ENCODE measurements at places on chromosomes 4 and X.
A peak's percentile ranks its signal among the peaks of the same experiment; 100 is the strongest.

- no peak for DNase-seq
Observed at GRCh38 chr4:25330905-25331808, 18.6 kb downstream of the ZCCHC4 start.

- DNase-seq, result no peak
Observed at GRCh38 chrX:19863212-19863856, 24.1 kb downstream of the SH3KBP1 start.

DNA sequence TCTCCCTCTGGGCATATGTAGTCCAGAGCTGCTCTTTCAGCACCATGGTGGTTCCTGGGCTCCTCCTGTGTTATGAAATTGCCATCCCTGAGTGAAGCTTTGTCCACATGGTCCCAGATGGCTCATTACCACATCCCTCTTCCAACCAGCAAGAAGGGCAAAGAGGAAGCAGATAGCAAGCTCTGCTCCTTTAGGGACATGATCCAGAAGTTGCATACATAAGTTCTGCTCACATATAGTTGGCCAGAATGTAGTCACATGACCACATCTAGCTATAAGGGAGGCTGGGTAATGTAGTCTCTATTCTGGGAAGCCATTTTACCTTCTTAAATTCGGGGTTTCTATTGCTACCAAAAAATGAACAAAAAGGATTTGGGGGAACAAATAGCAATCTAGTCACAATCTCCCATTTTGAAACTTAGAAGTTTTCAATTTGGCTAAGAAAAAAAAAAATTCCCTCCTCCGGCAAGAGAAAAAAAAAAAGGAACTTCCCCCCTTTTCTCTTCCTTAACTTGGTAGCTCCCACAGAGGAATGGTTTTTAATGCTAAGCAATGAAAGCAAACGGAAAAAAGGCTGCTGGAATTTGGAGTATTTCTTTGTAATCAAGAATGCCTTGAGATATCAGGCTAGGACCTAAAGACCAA, 88.2 kb upstream of the USP9X start:
- peak; percentile 63 for DNase-seq

DNA sequence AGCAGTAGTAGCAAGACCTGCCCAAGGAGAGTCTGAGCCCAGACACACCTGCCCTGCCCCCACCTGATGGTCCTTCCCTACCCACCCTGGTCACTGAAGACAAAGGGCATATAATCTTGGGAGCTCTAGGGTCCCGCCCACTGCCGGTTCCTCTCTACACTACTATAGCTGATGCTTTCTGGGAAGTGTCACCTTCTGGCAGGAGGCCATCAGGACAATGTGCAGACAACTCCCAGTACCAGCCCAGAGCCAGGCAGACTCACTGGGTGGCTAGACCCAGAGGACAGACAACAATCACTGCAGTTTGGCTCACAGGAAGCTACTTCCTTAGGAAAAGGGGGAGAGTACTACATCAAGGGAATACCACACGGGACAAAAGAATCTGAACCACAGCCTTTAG, 312.7 kb downstream of the SPRY1 start:
- DNase-seq, result no peak

GRCh38 chr4:89800527-89801103, 36.3 kb downstream of the SNCA start:
- DNase-seq, result no peak

DNA sequence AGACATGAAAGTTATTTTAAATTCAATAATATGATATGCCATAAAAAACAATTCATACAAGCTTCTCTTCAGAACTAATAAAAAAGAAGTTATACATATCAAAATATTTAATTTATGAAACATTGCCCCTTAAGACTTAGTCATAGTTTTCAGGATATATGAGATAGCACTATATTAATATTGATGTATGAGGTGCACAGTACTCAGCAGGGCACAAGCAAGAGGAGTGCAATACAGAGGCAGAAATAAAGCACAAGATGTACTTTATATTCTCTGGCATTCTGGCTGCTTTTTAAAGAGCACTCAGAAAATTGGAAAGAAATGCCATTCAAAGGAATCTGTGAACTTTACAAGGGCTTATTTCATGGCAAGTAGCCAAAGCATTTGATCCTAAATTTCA, 274.9 kb downstream of the CPXCR1 start:
- DNase-seq, result no peak

- peak; percentile 34 for DNase-seq
Observed at GRCh38 chr4:48653217-48654014, 126.7 kb downstream of the FRYL start.

GRCh38 chrX:123215397-123216089, 31.5 kb downstream of the GRIA3 start:
- no peak for DNase-seq

DNA sequence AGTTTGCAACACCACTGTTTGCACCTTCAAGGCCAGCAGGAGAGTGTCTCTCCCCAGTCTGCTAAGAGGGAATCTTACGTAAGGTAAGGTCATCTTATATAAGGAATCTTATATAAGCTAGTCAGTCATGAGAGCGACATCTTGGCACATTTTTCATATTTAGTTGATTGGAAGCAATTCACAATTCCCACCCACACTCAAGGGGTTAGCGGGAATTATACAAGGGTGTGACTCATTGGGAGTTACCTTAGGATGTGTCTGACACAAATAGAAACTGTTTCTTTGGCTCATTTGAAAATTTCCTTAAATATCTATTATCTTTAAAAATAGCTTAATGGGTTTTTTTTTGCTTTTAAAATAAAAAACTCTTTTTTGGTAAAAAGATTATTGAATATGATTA, 62.1 kb upstream of the GRPR start:
- DNase-seq, result no peak

DNA sequence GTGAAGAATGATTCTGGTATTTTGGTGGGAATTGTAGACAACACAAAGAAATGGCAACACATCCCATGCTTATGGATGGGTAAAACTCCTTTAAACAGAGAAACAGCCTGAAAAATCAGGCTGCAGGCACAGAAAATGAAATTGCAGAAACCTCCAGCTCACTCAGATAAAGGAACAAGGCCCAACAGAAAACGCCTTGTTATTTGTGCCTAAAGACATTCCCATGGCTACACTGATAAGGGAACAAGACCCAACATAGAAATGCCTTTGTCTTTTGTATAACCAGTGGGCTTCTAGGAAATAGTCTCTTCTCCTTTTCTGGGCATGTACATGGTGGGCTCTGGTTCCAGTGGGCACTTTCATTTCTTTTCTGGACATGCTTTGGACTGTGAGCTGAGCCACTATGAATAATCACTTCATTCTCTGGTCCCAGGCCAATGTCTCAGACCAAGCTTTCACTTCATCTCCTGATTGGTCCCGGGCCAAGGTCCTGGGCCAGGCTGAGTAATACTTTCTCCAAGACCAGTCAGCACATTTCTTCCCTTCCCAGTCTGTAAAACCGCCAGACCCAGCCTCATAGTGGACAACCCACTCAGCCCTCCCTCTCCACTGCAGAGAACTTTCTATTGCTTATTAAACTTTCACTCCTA, 160.5 kb downstream of the TBX22 start:
- no peak for DNase-seq

GRCh38 chrX:153519569-153520286, 2.3 kb downstream of the ATP2B3 start:
- no peak for DNase-seq

DNA sequence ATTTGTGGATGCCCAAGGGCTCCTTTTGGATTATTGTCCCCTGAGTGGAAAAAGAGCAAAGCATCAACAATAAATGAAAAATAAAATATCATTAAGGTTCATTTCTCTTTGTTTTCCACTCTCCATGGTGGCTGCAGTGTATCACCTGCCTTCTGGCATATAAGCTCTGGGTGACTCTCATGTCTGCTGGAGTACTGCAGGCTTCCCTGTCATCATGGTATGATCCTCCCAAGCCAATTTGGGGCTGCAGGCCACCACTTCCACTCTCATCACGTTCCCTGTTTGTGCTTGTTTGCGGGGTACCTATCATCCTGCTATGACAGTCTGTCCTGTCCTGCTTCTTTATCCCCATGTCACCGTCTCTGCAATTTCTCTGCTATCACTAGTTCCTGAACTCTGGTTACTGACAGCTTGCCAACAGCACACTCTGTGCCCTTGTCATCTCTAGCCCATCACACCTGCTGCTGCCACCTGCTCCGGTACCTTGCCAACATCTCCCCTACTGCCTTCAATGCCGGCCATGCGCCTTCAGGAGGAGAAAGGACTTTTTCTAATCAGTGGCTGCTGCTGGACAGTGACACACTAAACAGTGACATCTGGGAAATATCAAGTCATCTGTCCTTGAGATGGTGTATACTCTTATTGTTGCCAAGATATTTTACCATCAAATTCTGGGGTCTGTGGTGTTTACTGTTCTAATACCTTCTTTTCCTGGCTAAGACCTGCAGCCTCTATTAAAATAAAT, 23.0 kb upstream of the FGF5 start:
- no peak for DNase-seq

- DNase-seq, result no peak
Observed at GRCh38 chrX:120419463-120419862, 49.6 kb downstream of the LAMP2 start.

- no peak for DNase-seq
Observed at GRCh38 chr4:173332021-173332487, 2.1 kb downstream of the HMGB2 start.

DNA sequence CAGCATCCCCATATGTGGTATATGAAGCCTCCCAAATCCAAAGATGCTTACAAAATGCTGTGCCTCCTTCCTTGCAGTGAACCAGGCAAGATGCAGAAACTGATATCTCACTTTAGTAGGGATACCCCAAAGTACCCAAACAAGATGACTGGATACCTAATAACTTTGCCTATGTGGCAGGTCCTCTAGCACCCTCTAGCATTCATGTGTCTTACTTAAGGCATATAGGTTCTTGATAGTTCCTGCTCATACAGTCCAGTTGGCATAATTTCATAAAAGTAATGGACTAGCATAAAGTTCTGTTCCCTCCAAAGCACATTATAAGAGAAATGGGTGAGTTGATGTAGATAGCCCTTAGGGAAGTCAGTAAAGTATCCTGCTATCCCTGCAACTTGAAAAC, 36.8 kb upstream of the SPP1 start:
- no peak for DNase-seq

GRCh38 chr4:96691521-96691920, 851.6 kb downstream of the PDHA2 start:
- peak; percentile 13 for DNase-seq

- no peak for DNase-seq
Observed at GRCh38 chr4:38078590-38079421, 118.6 kb downstream of the PTTG2 start.

GRCh38 chr4:19134685-19135084, 1113.1 kb upstream of the LCORL start:
- DNase-seq, result no peak

- DNase-seq, result peak; percentile 16
Observed at GRCh38 chr4:13966231-13967195, 339.0 kb upstream of the BOD1L1 start.

DNA sequence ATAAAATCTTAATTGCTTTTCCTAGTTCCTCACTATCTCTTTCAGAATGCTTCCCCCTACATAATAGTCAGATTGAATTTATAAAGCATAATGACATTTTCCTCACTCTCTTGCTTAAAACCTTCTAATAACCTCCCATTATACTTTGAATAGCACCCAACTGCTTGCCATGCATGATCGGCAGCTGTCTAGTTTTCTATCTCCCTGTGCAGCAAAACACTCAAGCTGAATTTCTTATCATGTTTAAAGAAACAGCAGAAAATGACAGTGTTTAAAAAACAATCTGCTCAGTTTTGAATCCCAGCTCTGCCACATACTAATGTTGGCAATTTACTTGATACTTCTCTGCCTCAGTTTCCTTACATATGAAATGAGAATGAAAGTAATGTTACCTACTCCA, 947.1 kb upstream of the HS3ST1 start:
- no peak for DNase-seq

DNA sequence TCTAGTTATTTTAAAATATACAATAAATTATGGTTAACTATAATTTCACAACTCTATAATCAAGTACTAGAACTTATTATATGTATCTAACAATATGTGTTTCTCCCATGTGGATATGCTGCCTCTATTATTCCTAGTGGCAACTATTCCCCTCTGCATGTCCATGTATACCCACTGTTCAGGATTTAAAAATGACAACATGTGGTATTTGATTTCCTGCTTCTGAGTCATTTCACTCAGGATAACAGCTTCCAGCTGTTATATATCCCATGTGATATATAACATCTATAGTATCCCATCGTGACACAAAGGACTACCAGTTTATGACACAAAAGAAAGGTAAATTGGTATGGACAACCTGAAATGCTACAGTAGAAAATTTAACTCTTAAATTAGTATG, 167.4 kb upstream of the TACR3 start:
- DNase-seq, result no peak

- no peak for DNase-seq
Observed at GRCh38 chrX:108299704-108300103, 138.5 kb downstream of the COL4A6 start.

GRCh38 chr4:123877551-123877950, 481.0 kb downstream of the SPRY1 start:
- no peak for DNase-seq

GRCh38 chr4:129550281-129550785, 454.4 kb downstream of the C4orf33 start:
- no peak for DNase-seq

- DNase-seq, result no peak
Observed at GRCh38 chrX:154470914-154471568, 8.0 kb downstream of the LAGE3 start.

GRCh38 chrX:23276475-23276874, 58.2 kb upstream of the PTCHD1 start:
- no peak for DNase-seq

- no peak for DNase-seq
Observed at GRCh38 chr4:81599742-81600380, 128.2 kb upstream of the RASGEF1B start.

- DNase-seq, result no peak
Observed at GRCh38 chr4:123120473-123120872, 198.1 kb upstream of the NUDT6 start.

GRCh38 chrX:101386542-101386885, 523 bp upstream of the BTK start:
- DNase-seq, result no peak

GRCh38 chr4:124330045-124330444, 382.5 kb downstream of the ANKRD50 start:
- no peak for DNase-seq

GRCh38 chr4:11878241-11878640, 449.5 kb upstream of the HS3ST1 start:
- DNase-seq, result no peak

DNA sequence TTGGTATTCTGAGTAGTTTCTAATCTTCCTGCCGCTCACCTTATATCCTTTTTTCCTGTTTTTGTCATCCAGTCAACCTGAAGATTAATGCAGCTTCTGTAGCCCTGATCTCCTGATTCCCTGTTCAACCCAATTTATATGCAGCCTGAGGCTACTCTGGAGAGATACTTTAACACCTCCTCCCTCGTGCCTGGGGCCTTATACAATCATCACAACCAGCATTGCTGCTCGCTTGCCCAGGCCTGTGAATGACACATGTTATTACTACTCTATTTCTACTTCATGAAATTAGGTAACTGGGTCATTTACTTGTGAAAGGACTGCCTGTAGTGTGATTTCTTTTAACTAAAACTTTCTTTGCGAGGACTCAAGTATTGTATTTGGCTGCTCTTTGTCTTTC, 33.7 kb upstream of the WDR17 start:
- no peak for DNase-seq

- peak; percentile 3 for DNase-seq
Observed at GRCh38 chr4:168736860-168737805, 240.3 kb downstream of the PALLD start.

GRCh38 chr4:40372651-40373050, 37.5 kb downstream of the CHRNA9 start:
- no peak for DNase-seq

- DNase-seq, result no peak
Observed at GRCh38 chr4:6278801-6279197, 9.1 kb downstream of the WFS1 start.

- no peak for DNase-seq
Observed at GRCh38 chrX:2698604-2699003, 7.5 kb downstream of the CD99 start.

Measured in retina (tissue), 1 donor.